ENCODE measurements at places on chromosomes 5 and 9.

DNA sequence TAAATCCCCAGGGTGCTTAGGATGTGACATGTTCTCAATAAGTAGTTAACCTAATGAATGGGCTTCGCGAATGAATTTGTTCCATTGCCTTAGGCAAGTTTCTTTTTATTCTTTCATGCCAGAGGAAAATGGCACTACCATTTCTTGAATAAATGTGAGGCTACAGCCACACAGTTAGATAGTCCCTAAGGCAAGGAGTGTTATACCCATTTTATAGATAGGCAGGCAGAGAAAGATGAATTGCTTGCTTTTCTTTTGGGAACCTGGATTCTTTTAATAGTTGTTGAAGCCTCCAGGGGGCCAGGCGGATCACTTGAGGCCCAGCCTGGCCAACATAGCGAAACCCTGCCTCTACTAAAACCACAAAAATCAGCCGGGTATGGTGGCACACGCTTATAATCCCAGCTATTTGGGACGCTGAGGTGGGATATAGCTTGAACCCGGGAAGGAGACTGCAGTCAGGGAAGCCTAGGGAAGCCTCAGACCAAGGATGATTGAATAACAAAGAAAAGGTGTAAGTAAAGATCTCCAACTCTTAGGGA, 943 bp downstream of the NOP16 start:
- no peak for DNase-seq

DNA sequence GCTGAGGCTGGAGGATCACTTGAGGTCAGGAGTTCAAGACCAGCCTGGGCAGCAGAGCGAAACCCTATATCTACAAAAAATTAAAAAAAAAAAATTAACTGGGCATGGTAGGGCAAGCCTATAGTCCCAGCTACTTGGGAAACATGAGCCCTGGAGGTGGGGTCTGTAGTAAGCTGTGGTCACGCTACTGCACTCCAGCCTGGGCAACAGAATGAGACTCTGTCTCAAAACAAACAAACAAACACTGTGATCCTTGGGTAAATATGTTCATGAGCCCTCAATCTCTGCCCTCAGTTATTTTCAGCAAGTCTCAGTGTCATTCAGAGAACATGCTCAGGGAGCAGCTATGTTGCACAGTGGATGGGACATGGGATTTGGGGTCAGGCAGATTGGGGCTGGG, 76.2 kb downstream of the PTTG1 start:
- no peak for DNase-seq

DNA sequence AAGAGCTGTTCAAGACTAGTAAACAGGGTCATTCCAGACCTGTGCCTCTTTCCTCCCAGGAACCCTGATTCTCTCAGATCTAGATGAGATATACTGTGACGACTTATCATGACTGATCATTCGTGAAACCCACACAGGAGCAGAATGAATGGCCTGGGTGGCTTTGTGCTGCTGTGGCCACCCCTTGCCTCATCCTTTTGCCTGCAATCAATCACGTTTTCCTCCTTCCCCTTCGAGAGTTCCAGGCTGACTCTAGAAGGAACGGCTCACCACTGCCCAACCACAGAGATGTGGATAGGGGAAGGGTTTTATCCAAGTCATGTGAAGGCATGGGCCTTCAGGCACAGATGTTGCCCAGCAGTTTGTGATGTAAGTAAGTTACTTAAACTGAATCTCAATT, 5.8 kb downstream of the ANXA6 start:
- no peak for DNase-seq

GRCh38 chr5:65108786-65109743, 340.3 kb downstream of the CWC27 start:
- no peak for DNase-seq

- no peak for DNase-seq
These were observed 522.9 kb downstream of the CCDC171 start for GRCh38 chr9:16075696-16076095.

- no peak for DNase-seq
These were observed 86.0 kb downstream of the ANKRD55 start for GRCh38 chr5:56147106-56147505.

GRCh38 chr5:54470128-54470527, 14.6 kb downstream of the HSPB3 start:
- DNase-seq: no peak

DNA sequence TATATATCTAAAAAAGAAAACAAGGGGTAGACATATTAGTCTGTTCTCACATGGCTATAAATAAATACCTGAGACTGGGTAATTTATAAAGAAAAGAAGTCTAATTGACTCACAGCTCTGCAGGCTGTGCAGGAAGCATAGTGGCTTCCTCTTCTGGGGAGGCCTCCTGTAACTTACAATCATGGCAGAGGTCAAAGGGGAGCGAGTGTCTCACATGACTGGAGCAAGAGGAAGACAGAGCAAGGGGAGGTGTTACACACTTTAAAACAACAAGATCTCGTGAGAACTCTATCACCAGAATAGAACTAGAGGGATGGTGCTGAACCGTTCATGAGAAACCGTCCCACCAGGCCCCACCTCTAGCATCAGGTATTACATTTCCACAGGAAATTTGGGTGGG, 616.8 kb downstream of the TLE4 start:
- DNase-seq: no peak

- DNase-seq: no peak
These were observed 76.6 kb downstream of the OTULIN start for GRCh38 chr5:14741131-14741530.

GRCh38 chr5:154466147-154466546, 11.9 kb downstream of the HAND1 start:
- no peak for DNase-seq

DNA sequence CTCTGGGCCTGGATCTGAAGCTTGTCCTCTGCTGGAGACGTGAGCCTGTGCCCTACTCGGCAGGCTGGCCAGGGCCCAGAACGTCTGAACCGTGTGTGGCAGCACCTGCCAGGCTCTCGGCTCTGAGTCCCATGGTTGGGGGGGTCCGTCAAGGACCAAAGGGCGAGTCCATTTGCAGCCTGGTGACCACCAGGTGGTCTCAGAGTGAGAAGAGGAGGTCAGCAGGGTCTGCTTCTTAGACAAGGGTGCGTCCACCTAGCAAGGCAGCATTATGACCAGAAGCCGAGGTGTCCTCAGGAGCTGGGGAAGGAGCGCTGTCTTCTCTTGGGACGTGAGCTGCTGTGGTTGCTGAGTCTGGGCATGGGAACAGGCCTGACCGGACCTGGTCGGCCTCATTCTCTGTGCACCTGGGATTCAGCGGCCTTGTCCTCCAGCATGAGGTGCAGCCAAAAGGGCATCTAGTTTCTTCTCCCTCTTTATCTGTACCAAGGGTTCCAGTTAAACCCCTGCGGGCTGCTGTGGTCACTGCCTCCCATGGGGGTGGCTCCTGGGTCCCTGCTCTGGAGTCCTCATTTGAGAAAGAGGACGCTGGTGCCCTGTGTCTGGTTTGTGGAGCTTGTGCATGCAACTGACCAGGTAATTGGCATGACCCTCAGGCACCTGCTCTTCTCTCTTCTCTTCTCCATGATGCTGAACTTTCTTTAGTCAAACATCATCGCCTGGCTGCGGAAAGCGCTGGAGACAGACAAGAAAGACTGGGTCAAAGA, 14.4 kb downstream of the EXOC3 start:
- no peak for DNase-seq

GRCh38 chr5:127867022-127867783, 164.0 kb downstream of the CCDC192 start:
- no peak for DNase-seq

DNA sequence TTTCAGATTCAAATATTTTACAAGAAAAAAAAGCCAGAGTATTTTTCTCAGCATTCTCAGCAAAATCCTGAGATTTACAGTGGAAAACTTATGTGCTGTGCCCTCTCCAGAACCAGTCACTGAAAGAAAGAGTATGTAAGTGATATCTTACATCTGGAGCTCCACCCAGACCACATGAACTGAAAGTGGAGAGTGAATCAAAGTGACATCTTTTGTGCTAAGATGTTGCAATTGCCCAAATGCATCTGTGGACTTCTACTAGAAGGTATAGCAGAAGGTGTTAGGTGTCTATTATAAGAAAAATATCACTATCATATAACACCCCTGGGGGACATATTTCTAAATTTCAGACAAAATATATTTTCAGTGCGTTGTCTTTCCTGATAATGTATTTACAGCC, 49.0 kb upstream of the RIC1 start:
- DNase-seq: no peak

DNA sequence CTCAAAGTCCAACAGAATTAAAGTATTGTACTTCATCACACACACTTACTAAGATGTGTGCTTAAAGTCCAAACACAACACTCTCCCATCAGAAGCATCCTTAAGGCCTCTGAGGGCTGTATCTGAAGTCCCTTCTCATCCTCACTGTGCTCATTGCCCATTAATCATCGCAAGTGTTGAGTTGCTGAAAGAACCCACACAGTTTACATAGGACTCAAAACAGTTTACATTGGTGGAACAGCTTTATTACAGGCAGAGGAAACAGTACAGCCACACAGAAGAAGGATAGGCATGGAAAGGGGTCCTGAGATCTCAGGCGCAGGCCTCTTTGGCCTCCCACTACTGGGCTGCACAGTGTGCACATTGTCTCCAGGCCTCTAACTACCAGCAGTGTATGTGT, 113.4 kb downstream of the CMYA5 start:
- no peak for DNase-seq

DNA sequence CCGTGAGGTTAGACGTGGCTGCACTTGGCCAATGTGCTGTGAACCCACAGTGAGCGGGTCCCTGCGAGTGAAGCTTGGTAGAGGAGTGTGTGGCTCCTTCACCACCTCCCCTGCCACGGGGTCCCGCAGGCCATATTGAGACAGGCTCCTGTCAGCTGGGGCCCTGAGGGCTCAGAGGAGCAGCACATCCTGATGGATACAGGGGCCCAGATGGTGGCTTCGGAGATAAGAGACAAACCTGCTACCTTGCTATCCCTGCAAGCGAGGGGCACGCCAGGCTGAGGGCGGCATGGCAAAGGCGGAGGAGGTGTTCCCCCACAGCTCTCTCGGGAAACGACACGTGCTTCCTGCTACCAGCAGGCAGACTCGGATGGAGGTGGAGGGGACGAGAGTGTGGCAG, 33.1 kb downstream of the SLC6A3 start:
- DNase-seq: no peak

DNA sequence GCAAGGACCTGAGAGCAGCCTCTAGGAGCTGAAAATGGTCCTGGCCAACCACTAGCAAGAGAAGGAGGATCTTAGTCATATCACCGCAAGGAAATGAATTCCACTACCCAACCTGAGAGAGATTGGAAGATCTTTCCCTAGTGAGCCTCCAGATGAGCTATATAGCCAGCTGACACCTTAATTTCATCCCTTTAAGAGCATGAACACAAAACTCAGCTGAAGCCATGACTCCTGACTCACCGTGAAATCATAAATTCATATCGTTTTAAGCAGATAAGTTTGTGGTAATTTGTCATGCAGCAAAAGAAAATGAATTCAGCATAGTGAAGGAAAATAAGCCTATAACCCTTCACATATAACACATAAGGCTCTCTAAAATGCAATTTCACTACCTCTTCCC, 23.5 kb downstream of the MAPKAP1 start:
- DNase-seq: no peak
